Activated CD8-positive, alpha-beta T cell treated with anti-CD3 and anti-CD28 coated beads for 36 hours (primary cell): ENCODE measurements at places on chromosomes 16 and 17.
A peak's percentile ranks its signal among the peaks of the same experiment; 100 is the strongest.

- no peak for DNase-seq
Measured at GRCh38 chr17:72534776-72535175, 414.0 kb downstream of the SOX9 start.

DNA sequence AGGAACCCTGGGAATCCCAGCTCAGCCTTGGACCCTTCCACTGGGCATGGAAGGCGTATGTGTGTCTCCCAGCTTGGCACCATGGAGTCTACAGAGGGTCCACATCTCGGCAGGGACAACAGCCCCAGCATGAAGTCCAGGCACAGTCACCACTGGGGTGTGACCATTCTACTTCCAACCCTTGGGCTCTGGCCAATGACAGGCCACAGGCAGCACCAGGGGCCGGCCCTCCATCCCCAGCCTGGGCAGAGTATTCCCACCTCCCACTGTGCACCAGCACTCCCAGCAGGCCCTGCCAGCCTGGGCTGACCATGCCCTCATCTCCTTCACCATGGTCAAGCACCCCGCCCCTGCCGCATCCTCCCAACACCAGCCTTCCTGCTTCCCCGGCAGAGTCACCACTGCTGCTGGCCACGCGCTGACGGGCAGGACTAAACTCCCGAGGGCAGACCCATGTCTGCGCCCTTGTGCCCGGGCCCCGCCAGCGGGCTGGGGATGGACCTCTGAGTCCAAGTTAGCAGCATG is 9.5 kb upstream of the PPP1R27 start:
- no peak for DNase-seq

- no peak for DNase-seq
Measured at GRCh38 chr17:5211458-5211857, 19.8 kb upstream of the ZNF594 start.

DNA sequence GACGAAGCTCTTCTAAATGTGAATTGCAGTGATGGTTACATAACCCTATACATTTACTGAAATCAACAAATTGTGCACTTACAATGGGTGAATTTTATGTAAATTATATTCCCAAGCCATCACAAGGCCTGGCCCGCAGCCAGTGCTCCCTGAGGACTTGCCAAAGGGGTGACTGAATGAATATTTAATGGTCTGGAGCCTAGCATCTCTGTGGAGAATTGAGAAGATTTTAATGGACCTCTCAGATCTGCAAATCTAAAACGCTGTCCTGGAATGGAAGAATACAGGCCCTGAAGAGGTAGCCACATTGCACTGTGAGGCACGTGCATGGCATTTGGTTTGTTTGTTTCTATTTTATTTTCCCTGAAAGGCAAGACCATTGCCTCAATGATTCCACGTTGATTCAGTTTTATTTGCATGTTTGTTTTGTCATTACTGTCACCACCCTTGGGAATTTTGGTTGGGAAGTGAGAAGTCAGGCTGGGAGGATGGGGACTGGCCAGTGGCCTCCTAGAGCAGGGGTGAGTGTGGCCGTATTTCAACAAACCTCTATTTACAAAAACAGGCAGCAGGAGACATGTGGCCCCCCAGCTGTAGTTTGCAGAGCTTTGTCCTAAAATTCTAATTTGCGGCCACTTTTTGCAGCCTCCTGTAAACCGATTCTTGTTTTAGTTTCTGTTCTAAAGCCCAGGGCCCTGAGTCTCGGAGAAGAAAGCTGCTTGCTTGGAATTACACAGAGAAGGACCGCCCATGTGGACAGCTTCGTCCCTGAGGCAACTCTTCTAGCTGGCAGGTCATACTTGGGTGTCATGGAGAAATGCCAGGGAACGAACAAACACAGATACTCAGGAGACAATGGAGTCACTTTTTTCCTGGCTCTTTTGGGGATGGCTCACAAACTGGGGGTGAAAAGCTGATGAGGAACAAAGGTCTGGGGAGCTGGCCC is 40.5 kb upstream of the GCSH start:
- DNase-seq: no peak

GRCh38 chr16:81224824-81225223 is 13.7 kb upstream of the BCO1 start:
- DNase-seq: no peak

- DNase-seq: no peak
Measured at GRCh38 chr16:21560462-21560861, 38.9 kb upstream of the METTL9 start.

DNA sequence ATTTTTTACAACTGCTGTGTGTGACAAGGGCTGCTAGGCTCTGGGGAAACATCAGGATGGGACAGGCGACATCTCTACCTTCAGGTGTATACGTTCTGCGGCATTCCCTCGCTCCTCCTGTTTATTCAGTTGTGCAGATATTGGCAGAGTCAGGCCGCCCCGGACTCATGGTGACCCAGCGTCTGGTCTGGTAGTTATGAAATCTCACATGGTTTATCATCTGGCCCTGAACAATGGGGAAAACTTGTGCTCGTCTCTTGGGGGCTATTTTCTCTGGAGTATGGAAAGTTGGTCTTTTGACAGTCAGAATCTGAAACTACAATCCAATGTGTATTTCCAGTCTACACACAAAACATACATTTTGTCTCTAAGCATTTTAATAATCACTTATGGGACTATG is 3.3 kb downstream of the MARCHF10 start:
- DNase-seq: no peak

- no peak for DNase-seq
Measured at GRCh38 chr16:87438611-87438985, 46.5 kb downstream of the MAP1LC3B start.

DNA sequence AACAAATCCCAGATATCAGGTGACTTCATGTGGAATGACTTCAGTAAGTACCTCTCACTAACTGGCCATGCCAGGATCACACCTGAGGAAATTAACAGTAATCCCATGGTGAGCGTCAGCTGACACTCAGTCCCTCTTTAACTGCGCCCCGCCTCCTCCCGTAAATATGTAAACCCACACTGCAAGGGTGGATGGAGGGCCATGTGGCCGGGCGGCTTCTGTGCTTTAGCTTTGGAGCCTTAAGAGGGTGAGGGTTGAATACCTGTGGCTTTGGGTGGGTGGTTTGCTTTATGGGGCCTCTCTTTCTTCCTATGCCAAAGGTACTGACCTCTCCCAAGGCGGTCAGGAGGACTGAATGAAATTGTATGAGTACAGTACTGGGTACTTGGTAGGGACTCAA is 141.7 kb downstream of the MRM1 start:
- DNase-seq: no peak

DNA sequence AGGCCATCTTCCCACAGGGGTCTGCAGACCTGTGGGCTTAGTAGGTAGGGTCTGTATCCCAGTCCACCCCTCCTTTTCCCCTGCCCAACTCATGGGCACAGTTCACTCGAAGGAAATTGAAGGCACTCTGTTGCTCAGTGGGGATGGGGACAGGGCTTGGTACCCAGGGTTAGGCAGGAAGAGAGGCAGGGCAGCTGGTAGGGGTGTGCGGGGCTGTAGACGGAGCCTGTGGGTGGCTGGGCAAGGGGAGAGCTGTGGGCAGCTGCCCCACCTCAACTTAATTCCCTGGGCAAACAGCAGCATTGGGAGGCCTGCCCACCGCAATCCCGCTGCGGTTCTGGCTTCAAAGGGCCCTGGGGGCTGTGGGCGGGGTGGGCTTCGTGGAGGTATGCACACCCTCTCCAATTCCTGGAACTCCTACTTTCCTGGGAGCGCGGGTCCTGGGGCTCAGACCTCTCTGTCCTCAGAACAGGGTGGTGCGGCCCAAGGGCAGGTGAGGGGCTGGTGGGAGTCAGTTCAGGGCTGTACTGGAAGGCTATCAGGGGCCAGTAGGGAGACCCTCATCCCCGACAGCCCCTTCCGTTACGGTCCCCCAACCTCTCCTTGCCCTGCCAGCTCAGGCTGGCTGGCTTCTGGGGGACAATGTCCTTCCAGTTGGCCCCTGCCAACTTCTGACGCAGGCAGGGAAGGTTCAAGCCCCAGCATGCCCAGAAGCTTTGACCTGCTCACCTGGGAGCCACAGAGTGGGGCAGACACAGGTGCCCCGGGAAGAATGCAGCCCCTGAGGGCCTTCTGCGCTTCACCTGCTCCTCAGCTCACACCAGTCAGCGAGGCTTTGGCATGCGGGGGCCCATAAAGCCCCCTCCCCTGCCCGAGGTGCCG is 9.1 kb downstream of the FOXJ1 start:
- DNase-seq: no peak

- DNase-seq: no peak
Measured at GRCh38 chr16:57892447-57893096, 78.4 kb downstream of the CNGB1 start.

DNA sequence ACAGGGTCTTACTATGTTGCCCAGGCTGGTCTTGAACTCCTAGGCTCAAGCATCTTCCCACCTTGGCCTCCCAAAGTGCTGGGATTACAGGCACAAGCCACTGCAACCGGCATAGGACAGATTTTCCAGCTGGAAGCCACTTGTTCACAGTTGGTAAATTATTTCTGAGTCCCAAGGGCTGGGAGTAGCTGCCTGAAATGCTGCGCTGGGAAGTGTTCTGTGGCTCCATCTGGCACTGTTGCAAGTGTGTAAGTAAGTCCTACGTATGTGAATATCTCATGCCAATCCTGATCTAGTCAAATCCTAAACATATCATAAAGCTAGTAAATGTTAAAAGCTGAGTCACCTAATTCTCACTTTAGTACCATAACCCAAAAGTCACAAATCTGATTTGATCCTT is 48.1 kb downstream of the YWHAE start:
- DNase-seq: no peak

DNA sequence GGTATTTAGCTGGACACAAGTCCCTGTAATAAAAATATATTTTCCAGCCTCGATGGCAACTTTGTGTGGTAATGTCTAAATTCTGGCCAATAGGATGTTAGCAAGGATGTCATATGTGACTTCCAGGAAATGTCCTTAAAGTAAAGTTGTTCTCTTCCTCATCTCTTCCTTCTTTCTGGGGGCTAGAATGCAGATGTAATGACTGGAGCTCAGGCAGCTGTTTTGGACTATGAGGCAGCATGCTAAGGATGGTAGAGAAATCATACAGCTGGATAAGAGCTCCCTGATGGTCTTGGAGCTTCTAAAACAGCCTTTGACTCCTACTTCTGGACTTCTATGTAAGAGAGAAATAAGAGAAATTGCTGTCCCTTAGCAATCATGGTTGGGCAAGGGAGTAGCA is 16.9 kb upstream of the MAPT start:
- DNase-seq: no peak

DNA sequence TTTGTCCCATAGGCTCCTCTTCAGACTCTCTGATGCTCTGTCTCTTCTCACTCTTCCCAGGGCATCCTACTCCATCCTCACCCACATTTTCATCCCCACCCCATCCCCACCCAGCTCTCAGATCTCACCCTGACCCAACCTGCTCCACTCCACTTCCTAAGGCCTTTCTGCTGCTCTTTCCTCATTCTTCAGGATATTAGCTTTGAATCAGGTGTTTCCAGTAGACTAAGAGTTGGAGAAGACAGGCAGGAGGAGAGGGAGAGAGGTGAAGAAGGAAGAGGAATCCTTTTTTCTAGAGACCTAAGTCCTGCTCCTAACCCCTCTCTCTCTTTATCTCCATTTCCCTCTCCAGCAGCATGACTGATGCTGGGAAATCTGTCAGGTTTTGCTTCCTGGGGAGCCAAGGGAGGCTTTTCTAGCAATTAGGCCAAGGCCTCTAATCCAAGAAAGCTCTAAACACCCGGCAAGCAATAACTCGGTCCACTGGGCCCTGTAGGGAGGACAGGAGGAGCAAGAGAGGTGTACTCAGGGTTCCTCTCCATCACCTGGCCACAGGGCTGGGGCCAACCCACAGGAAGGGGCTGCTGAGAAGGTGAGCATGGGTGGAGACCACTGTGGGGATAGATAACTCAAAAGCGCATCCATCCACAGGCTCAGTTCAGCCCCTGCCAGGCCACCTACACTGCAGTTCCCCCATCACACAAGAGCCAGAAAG is 133.3 kb downstream of the TMEM132E start:
- DNase-seq: no peak

- peak; percentile 52 for DNase-seq
Measured at GRCh38 chr16:31215287-31216162, 1.4 kb downstream of the PYDC1 start.

- DNase-seq: no peak
Measured at GRCh38 chr17:63151941-63152523, 186.0 kb downstream of the TANC2 start.

- DNase-seq: no peak
Measured at GRCh38 chr17:34765291-34765690, 185.9 kb downstream of the TMEM132E start.

DNA sequence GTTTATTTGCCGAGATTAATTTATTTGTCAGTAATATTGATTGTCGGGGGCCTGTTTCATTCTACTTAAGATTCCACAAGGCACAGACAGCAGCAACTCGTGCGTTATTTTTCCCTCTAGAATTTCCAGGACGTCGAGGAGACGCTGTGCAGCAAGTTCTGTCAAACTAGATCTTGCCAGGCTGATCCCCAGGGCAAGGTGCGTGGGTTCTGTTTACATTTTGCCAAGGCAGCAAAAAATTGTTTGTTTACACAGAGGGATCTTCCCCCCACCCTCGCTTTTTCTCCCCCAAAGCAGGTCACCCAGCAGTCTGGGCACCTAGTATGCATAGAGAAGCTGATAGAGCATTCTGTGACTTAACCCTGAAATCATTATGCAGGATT is 111.4 kb downstream of the IRX3 start:
- no peak for DNase-seq

GRCh38 chr16:70402916-70403659 is 35.8 kb downstream of the ST3GAL2 start:
- no peak for DNase-seq

DNA sequence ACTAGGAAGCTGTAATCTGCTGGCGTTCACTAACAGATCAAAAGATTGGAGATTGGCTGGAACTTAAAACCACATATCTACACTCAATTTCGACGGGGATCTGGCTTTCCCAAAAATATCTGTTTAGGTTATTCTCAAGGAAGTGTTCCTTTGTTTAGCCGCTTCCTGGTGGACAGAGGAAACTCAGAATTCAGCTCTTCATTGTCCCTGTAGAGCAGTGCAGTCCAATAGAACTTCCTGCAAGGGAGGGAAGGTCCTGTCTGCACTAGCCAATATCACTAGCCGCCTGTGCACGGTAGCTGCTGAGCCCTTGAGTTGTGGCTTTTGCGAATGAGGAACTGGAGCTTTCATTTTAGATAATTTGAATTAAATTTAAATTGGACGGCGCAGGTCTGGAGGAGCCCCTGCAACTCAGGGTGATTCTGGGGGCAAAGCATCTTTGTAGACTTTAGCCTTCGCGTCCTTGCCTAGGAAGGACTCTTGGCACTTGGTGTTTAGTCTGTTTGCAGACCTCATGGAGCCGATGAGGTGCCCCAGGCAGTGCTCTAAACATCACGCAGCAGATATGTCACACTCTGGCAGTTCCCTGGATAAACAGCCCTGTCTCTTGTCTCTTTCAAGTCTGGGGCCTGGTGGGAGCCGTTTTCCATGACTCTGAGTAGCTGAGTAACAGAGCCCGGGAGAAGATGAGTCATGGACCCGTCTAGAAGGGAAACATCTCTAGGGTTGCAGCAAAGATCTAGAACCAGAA is 122.2 kb downstream of the CCDC182 start:
- peak; percentile 42 for DNase-seq

DNA sequence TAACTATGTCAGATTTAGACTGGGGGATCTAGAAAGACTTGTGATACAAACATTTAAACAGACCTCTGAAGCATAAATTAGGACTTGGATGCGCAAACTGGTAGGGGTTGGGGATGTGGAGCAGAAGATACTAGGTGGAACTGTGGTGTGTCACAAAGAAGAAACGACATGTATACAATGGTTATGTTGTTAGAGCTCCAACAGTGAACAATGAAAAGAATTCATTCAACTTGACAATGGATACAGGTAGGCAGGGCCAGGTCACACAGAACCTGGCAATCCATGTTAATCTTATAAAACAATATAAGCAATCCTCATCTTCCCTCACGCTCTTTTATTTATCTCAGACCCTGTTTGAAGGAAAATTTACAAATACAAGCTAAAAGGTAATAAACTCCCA is 102.0 kb downstream of the CDC27 start:
- DNase-seq: no peak
